D341Med (cell line): ENCODE measurements at places on chromosomes 4 and X.

DNA sequence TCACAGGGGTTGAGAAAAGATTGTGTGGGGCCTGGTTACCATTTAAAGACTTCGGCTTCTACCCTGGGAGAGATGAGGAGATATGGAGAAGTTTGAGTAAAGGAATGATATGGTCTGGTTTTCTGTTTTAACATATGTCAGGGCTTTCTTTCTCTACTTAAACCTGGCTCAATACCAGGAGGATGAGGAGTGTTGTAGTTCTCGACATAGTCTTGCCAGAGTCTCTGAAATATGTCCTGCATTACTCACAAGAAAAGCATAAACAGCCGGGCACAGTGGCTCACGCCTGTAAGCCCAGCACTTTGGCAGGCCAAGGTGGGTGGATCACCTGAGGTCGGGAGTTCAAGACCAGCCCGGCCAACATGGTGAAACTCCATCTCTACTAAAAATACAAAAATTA is 16.4 kb upstream of the ACE2 start:
- no peak for DNase-seq

- no peak for DNase-seq
Measured at GRCh38 chrX:48935301-48935670, 16.5 kb upstream of the PIM2 start.

DNA sequence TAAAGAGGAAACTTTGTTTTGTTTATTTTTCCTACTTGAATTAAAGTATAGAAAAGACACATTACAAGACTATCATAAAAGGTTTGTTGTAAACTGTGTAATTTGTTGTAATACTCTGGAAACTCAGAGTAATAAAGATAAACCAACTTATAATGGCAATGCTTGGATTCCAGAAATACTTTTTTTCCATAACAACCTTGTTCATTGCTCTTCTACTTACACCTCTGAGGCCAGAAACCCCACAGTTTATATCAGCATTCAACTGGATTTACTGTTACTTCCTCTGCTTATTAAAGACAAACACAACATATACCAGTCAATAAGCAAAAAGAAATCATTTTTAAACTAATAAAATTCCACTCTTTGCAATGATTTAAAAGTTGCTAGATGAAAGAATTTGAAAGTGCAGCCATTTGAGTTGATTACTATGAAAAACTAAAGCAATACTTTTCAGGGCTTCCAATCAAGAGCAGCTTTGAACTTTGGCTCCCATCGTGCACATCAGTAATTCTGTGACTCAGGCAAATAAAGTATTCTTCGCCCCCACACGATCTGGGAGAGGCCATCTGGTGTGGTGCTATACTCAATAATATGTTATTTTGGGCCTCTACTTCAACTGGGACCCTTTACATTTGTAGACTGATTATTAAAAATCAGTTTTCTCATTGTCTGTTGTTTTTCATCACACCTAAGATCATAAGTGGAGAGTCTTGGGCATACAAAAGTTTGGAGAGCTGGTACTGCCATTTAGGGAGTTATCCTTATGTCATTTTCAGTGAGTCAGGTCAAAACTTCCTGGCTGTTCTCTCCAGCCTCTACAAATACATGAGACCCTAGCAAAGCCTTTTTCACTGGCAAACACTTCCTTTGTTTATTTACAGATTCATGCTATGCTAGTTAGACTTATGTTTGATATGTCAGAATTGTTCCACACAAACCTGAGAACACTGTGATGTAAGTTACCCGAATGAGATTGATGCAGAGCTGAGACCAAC is 20.5 kb downstream of the DDIT4L start:
- DNase-seq: no peak

GRCh38 chr4:187479511-187479910 is 516.1 kb upstream of the ZFP42 start:
- no peak for DNase-seq

GRCh38 chrX:122739770-122740169 is 444.3 kb upstream of the GRIA3 start:
- DNase-seq: no peak

GRCh38 chr4:159232465-159233106 is 129.7 kb downstream of the RAPGEF2 start:
- DNase-seq: no peak

- DNase-seq: no peak
Measured at GRCh38 chr4:168197926-168198325, 105.6 kb downstream of the ANXA10 start.

DNA sequence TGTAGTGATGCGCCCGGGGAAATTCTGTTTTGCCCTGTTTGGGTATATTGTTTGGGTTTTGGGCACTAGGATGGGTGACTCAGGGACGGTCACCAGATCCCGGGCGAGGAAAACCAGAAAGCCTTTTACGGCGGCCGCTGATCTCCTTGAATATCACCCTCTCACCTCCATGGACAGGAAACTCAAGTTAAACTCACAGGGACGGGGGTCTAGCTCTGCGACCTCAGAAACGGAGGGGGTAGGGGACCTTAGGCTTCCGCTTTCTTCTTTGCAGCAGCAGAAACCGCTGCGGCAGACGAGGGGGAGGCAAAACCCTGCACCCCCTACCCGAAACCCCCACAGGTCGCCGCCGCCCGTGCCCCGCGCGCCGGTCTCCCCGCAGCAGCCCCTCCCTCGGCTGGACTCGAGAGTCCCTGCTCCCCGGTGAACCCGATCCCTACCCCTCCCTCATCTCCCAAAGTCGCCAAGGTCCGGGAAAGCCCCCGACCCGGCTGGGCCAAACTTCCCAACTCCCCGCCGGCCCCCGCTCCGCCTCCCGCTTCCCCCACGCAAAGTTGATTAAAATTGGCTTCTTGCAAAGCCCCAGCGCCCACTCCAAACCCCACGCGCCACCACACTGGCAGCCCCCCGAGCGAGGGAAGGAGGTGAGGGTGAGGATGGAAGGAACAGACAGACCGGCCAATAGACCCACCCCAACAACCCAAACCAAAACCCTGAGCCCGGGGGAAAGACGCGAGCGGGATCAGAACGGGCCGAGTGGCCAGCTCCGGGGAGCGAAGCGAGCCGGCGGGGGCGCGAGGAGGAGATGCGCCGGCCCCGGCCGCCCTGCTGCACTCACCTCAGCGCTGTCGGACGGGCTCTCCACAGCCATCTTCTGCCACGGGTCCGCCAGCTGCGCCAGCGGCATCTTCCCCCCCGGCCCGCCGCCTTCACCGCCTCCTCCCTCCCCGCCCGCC is 705 bp downstream of the RPS6KA3 start:
- DNase-seq: peak; percentile 58

DNA sequence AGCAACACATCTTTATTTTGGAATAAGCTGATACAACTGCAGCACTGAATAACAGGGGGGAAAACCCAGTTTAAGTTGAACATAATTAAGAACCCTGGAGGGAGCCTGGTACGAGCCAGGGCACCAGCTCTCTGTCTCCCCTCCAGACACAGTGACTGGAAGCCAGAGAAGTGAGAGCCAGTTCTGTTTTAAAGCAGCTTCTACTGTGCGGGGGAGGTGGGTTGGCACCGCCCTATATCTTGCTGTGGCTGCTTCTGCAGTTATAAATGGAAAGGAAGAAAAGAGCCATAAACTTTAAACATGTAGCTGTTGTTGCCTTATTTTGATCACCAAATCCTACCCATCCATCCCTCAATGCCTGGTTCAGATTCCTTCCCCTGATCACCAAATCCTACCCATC is 207.9 kb upstream of the ANXA3 start:
- no peak for DNase-seq

GRCh38 chr4:76489686-76490161 is 54.7 kb downstream of the SHROOM3 start:
- no peak for DNase-seq

DNA sequence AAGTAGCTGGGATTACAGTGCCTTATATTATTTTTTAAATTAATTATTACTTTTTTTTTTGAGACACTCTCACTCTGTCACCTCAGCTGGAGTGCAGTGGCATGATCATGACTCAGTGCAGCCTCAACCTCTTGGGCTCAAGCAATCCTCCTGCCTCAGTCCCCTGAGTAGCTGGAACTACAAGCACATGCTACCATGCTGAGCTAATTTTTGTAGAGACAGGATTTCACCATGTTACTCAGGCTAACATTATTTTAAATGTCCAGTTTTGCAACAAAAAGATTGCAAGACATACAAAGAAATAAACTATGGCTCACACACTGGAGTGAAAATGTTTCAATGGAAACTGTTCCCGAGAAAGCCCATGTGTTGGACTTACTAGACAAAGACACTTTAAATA is 59.2 kb downstream of the MND1 start:
- DNase-seq: no peak

DNA sequence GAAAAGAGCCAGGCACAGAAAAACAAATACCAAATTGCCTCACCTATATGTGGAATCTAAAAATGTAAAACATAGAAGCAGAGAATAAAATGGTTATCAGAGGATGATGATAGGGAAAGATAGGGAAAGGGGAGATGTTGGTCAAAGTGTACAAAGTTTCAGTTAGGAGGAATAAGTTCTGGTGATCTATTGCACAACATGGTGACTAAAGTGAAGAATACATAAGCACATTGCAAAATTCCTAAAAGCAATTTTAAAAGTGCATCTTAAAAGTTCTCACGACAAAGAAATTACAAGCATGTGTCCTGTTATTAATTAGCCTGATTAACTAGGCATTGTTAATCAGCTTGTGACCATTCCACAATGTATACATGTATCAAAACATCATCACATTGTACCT is 136.0 kb downstream of the GABRG1 start:
- no peak for DNase-seq

- DNase-seq: no peak
Measured at GRCh38 chrX:49139713-49140112, 16.2 kb upstream of the GPKOW start.
